Stimulated activated CD8-positive, alpha-beta memory T cell treated with anti-CD3 and anti-CD28 coated beads, Interleukin-7, amount 100 ng/mL, for 1 hour (primary cell): ENCODE measurements at places on chromosomes 16 and 17.

DNA sequence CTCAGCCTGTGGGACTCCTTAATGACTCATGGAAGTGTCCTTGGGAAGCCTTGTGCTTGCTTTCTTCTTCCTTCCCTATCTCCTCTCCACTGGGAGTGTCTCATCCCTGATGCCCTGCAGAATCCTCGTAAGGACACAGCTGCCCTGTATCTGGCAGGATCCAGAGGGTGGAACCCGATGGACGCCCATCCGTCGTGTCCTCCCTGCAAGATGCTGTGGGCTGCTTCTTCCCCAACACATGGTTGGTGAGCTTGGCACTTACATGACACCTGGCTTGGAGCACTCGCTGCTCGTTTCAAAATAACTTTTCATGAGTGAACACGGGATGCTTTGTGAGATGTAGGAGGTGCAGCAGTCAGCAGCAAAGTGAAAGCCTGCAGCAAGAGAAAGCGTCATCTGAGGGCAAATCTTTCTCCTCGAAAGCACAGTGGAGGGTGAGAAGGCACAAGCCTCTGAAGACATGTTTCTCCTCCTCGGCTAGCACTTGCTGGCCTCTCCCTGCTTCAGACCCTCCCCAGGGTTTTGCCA, 3.3 kb downstream of the CCL15 start:
- DNase-seq: no peak

DNA sequence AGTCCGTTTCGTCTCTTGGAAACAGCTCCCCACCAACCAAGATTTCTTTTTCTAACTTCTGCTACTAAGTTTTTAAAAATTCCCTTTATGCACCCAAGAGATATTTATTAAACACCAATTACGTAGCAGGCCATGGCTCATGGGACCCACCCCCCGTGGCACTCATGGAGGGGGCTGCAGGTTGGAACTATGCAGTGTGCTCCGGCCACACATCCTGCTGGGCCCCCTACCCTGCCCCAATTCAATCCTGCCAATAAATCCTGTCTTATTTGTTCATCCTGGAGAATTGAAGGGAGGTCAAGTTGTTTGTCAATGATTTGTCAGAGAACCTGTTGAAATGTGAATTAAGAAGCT, 48.2 kb downstream of the IL21R start:
- DNase-seq: no peak

DNA sequence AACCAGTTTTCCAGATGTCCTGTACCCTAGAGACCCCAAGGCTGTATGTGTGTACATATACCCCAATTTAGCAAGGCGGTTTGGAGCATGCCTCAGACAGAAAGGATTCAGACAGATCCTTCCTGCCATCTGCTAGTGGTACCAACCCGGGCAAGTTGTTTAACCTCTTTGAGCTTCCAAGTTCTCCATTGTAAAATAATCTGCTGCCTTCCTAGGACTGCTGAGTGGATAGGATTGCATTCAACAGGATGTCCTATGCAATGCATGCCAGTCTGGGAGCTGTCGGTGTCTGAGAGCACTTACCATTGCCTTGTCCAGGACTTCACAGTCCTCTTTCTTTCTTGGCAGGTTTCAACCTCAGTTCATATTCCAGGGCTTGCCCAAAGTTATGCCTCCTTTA, 1.9 kb downstream of the CDH13 start:
- DNase-seq: no peak

DNA sequence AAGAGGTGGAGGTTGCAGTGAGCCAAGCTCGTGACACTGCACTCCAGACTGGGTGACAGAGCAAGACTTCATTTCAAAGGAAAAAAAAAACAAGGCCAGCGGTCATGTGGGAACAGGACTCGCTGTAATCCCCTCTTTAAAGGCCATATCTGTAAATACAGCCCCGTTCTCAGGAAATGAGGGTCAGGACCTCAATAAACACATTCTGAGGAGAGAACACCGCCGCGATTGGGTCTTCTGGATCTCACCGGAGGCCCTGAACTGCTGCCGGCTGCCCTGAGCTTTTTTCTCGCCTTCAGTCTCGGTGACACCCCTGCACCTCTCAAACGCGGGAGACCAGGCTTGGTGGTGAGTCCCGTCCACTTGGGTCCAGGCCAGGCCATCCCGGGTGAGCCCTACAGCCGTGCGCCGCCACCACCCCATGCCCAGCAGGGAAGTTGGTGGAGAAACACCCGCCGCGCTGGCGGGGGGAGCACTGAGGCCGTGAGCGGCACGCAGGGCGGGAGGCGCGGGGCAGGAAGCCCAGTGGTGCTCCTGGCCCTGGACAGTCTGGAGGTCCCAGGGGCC, 28.4 kb downstream of the SLC25A10 start:
- no peak for DNase-seq

DNA sequence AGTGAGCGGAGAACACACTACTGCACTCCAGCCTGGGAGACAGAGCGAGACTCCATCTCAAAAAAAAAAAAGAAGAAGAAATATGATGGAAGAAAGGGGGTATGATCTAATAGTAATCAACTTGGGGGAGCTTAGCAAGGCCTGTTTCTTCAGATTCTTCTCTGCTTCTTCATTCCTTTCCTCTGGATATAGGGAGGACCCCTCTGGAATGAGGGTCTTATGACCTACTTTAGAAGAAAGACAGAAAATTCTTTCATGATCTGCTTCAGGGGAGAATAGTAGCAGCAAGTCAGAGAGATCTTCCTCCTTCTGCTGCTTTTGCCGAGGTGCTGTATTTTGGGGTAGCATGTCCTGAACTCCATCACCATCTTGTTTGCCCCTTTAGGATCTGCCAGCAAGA, 44.9 kb upstream of the ETV4 start:
- no peak for DNase-seq

DNA sequence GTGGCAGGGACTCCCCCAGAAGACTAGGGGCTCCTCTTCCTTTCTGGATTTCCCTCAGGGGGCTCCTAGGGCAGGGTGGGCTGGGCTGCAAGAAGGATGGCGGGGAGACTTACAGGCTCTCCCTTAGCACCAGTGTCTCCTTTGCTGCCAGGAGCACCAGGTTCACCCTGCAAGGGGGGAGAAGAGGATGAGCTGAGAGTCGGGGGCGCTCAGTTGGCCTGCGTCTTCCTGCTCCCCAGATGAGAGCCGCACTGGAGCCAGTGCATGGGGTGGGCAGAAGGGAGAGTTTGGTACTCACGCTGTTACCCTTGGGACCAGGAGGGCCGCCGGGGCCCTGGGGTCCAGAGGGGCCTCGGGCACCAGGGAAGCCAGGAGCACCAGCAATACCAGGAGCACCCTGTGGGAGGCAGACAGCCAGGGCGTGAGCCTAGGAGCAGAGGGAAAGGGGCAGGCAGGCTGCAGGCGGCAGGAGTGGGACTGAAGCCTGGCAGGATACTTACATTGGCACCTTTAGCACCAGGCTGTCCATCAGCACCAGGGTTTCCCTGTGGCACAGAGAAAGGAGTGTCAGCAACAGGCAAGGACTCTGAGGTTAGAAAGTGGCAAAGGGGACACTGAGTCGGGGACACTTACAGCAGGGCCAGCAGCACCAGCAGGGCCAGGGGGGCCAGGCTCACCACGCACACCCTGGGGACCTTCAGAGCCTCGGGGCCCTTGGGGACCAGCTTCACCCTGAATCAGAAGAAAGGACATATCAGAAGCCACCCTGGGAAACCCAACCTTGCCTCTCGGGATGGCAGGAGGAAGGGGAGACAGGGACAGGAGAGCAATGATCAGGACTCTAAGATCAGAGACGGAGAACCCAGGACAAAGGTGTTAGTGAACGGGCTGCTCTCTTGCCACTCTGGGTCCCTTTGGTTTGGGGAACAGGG, 6.2 kb downstream of the COL1A1 start:
- DNase-seq: no peak

- no peak for DNase-seq
These were observed 13.5 kb downstream of the MARCHF10 start for GRCh38 chr17:62794666-62794971.

- no peak for DNase-seq
These were observed 16.9 kb downstream of the C16orf90 start for GRCh38 chr16:3478242-3478925.

- DNase-seq: no peak
These were observed 20.1 kb downstream of the RAB40B start for GRCh38 chr17:82678265-82678891.

DNA sequence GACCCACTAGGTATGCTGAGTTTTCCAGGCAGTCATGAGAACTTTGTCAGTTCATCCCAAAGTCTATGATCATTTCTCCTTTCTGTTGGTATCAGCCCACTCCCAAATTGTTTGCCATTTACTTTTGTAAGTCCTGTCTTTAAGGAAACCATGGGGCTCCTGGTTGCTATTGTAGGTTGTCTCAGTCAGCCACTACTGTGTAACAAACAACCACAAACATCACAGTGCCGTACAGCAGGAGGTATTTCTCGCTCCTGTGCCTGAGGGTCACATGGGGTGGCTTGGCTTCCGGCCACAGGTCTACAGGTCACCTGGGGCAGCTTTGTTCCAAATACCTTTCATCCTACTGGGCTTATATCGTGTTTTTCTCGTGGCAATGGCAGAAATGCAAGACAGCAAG, 71.6 kb downstream of the C17orf67 start:
- DNase-seq: no peak

DNA sequence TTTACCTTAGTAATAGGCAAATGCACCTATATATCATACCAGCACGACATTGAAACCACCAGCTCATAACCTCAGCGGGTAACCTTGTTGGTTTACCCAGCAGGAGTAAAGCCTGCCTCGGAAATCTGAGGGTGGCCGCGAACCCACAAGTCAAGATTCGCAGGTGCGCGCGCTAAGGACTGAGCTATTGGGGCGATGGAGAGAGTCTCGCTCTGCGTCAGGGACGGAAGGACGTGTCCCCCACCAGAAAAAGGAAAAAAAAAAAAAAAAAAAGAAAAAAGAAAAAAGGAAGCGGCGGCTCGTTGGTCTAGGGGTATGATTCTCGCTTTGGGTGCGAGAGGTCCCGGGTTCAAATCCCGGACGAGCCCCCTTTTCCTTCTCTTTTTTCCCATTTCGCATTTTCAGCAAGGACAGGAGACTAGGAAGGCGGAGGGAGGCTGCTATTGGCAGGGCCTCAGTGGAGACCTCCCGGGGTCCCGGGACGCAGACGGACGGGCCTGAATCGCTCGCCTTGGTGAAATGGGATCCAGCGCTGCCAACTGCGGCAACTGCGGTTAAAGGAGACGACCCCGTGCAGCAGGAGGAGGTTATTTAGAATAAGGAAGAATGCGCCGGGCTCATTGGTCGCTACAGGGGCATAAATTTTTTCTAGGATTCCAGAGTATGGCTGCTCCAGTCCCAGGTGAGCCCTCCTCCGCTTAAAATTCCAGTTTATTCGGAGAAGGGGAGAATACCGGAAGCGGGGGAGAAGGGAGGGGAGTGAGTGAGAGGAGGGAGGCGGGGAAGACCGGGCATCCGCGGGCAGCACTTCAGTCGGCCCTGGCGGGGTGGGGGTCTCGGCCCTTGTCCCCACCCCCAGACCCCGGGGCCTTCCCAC, at the start of gene OR1F1:
Gene OR1F1, plus strand, starts transcription at position 407 of the 877 bp plus-strand sequence.
- no peak for DNase-seq

DNA sequence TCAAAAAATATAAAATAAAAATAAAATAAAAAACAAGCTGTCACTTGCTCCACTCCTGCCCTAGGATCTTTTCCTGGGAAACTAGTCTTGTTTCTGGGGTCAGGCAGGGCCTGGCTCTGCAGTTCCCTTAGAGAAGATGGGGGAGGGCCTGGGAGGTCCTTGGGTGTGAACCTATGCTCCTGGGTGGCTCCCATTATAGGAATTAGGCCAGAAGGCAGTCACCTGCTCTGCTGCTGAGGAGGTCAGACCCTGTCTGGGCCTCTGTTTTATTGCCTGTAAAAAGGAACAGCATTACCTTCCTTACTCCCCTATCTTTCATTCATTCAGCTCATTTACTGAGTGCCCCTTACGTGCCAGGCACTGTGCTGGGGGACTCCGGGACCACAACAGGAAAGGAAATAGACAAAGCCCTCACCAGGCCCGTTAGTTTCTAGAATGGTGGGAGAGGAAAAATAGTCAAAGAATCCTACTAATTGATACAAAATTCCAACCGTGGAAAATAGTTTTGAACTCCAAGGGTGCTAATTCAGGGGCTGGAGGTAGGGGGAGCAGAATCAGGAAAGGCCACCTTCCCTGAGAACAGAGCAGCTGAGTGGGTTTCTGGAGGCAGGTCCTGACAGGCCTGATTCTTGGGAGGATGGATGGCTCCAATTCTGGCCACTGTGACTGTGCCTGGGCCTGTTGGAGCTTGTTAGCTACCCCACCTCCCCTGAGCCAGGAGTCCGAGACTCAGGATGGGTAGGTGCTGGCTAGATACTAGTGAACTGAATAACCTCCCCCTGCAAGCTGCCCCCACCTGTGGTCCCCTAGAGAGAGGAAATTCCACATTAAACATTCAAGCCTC, 1.3 kb upstream of the SLC46A1 start:
- DNase-seq: no peak

DNA sequence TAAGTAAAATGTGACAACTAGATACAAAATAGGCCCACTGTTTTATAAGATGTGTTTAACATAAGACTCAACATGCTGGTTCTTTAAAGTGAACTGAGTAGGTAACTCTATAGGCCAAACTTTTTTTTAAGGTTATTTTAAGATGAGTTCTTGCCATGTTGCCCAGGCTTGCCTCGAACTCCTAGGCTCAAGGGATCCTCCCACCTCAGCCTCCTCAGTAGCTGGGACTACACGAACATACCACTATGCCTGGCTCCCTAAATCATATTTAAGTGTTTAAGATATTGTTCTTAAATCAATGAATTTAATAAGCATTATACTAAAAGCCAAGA, 69.9 kb downstream of the USP32 start:
- no peak for DNase-seq

DNA sequence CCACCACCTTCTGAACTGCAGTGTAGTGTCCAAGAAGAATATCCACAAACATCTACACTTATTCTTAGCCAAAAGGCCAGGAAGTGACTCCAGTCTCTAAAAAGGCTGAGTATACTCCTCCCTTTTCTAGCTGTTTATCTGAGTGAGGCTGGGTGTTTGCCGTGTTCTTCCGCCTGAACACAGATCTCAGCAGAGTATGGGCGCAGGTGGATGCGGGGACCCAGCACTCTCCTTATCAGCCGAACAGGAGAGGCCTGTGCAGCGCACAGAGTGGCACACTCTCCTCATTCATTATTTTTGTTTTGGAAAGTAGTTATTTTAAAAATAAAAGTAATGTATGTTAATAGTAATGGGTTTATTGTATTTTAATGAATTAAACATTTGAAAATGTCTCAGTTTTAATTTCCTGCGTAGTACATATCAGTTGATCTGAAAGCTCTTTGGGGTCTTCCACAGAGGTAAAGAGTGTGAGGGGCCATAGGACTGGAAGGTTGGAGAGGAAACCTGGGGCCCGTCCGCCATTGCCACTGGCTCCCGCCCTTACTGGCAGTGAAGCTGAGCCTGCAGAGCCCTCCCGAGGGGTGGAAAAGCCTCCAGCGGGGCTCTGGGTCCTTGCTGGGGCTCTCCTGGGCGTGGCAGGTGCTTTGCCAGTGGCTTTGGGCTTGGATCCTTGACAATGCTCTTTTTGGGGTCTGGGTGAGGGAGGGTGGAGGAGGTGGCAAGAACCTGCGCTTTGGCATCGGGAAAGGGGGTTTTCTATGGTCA, 53.8 kb downstream of the PDPK1 start:
- no peak for DNase-seq
